ENCODE measurements at places on chromosomes 13 and 19.

GRCh38 chr13:40379794-40380578 lies 286.5 kb downstream of the FOXO1 start:
- DNase-seq = no peak

DNA sequence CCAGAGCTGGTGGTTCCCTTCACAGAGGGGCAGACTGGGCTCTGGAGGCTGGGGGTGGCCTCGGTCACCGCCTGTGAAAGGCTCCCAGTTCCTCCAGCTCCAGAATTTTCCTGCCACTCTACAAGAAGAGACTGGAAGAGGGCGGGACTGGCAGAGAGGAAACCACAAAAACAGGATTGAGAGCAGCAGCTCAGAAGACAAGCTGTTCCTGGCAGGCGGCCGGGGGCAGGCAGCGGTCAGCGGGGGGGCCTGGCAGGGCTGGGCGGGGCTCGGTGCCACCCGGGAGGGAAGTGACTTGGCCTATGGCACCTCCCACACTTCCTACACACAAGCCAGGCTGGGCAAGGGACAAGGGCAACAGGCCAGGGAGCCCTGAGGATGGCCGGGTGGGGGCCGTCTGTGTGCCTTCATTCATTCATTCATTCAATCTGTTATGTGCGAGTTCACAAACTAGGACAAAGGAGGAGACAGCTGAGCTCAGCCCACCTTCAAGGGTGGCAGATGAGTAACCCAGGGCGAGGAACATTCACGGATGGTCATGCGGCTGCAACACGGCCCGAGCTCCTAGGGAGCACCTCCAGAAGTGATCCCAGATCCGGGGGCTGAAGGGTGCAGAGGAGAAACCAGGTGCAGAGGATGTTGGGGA lies 16.9 kb upstream of the BTBD2 start:
- no peak for DNase-seq

DNA sequence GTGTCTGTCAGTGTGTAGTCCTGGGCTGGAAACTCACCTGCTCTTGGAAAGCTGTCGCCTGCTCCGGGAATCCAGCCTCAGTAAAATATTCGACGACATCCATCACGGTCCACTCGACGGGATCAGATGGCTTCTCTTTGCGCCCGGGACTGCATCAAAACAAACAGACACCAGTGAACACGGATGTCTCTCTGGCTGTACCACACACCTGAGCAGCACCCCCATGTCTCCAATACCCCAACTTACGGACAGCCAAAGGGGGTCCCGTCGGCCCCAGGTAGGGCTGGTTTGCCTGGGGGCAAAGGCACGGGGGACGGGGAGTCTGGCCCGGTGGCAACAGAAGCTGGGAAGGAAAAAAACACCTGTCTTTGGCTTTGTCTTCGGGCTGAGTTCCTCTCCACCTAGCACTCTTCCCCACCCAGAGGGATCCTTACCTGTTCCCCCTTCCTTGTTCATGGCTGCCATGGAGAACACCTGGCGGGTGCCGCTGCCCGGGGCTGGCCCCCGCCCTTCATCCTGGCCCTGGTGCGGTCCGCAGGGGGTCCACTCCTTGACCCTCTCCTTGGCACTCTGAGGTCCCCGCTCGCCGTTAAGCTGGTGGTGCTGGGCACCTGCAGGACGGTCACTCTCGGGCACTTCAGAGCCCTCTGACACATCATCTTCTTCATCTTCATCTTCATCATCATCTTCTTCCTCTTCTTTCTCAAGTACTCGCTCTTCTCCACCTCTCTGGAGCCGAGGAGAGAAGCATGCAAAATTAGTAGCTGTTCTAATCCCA lies 1.7 kb downstream of the SAMD1 start:
- no peak for DNase-seq

DNA sequence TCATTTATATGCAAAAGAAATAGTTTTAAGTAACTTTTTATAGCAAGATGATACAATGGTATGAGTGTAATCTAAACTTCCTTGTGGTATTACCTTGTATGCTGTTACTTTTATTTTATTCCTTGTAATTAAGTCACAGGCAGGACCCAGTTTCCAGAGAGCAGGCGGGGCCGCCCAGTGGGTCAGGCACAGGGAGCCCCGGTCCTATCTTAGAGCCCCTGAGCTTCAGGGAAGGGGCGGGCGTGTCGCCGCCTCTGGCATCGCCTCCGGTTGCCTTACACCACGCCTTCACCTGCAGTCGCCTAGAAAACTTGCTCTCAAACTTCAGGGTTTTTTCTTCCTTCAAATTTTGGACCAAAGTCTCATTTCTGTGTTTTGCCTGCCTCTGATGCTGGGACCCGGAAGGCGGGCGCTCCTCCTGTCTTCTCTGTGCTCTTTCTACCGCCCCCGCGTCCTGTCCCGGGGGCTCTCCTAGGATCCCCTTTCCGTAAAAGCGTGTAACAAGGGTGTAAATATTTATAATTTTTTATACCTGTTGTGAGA lies 10.2 kb downstream of the PLPPR3 start:
- DNase-seq = no peak

DNA sequence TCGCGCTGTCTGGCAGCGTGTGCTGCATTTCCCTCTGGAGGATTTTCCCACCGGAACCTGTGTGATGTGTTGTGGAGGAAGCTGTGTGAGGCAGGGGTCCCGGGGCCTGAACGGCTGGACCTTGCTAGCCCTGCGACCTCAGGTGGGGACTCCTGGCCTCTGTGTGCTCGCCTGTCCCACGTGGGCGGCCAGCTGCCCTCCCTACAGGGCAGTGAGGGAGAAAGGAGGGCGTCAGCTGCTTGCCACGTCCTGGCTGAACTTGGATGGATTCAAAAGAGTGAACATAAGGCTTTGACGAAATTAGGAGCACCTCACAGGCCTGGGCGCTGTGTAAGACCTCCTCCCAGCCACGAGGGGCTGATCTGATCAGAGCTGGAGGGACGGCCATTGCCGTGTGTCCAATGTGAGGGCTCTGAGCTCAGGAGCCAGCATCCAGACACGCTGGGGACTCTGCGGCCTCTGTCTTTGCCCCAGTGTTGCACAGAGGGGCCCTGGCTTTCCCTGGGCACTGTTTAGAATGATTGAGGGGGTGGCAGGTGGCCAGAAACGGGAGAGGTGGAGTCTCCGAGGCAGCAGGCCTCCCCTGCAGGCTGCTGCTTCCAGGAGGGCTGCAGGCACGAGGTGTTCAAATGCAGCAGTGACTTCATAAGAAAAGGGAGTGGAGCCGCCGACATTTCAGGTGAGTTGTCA lies 13.0 kb downstream of the TFDP1 start:
- no peak for DNase-seq

GRCh38 chr13:28725046-28725610 lies 6.4 kb upstream of the SLC46A3 start:
- DNase-seq = no peak

DNA sequence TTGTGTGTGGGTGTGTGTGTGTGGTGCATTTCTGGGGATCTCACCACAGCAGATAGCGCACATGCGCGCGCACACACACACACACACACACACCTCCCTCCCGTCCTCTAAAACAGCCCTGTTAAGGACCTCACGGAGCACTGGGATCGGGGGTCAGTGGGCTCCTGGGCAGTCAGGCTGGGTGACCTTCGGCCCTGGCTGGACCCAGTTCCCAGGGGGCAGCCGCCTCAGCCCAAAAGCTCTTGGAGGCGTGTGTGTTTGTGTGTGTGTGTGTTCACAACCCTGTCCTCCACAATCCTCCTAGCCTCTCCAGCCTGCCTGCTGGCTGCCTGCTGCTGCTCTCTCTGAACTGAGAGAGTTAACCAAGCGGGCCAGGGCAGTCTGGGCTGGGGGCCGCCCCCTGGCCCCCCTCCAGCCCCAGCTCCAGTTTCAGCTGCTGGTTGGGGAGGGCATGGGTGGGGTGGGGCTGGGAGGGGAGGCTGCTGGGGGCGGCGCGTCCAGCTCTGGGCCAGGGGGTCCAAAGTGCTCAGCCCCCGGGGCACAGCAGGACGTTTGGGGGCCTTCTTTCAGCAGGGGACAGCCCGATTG lies at the start of gene FXYD1:
TSS of gene FXYD1 (plus strand) at position 520 of the 588 bp plus-strand sequence. CDS start 1,256 bp downstream, outside the sequence.
- DNase-seq = no peak

DNA sequence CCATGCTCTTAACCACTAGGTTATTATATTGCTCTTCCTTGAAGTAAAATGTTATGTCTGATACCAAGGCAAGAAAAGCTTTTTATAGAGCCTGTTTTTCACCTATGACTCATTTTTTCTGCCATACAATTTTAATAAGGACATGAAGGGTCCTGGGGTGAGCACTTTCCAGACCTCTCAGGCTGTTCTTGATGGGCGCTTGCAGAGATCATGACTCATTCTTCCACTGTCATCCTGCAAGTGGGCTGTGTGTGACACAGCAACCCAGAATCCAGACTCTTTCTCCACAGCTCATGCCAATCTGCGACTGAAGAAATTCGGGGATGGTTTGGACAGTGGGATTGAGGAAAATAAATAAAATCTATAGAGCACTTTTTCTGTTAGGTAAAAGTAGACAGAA lies 506.7 kb upstream of the NBEA start:
- no peak for DNase-seq

DNA sequence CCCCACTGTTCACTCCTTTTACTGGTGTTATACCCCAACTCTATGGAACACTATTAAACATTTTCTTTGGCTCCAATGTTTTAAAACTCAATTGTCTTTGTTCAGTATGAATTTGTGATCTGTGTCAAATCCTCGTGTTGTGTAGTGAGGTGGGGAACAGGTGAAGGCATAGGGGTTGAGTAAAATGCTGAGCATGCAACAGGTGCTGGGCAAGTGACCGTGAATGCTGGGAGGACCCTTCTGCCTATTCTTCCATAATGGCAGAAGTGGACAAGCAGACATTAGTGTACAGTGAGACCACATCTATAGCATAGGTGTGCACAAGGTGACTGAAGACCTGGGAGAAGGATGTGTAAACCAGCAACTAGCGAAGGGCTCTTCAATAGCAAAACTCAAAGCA lies 1188.0 kb downstream of the UQCRFS1 start:
- no peak for DNase-seq

Measured in T-helper 1 cell (primary cell).